GM10248 (cell line): ENCODE measurements at places on chromosomes 5 and 9.

DNA sequence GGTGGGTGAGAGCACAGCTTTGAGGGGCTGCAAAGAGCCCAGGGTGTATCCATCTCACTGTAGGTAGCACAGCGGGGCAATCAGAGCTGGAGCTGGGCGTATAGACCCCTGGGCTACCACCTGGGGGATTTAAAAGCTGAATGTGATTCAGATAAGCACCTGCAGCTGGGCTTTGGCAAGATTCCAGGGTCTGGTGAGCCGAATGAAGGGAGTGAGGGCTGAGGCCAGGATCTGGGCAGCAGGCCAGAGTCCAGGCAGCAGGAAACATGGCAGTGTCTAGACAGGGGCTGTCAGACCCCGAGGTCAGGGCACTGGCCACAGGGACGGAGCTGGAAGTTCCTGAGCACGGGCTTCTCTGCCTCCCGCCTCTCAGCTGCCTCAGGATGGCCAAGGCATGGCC is 8.7 kb downstream of the ASS1 start:
- DNase-seq = no peak

GRCh38 chr5:52441768-52442167 is 345.9 kb upstream of the ITGA1 start:
- no peak for DNase-seq

DNA sequence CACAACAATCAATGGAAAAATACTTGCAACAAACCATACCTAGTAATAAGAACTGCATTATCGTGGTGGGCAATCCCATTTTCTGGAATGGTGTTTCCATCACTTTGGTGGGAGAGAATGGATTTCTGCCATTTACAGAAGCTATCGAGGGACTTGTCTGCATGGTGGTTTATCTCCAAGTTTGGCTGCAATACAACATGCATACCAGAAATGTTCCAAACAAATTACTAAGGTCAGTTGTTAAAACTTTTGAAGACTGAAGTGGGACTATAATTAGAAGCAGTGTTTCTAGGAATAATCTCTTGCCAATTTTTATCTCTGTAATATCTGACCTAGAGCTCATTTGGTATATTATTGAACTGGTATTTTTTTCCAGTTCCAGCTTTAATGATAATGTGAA is 30.3 kb downstream of the ADAMTS6 start:
- no peak for DNase-seq

- no peak for DNase-seq
These were observed 12.2 kb downstream of the DNLZ start for GRCh38 chr9:136351252-136351800.

GRCh38 chr9:13860946-13861640 is 452.8 kb downstream of the NFIB start:
- DNase-seq = no peak

DNA sequence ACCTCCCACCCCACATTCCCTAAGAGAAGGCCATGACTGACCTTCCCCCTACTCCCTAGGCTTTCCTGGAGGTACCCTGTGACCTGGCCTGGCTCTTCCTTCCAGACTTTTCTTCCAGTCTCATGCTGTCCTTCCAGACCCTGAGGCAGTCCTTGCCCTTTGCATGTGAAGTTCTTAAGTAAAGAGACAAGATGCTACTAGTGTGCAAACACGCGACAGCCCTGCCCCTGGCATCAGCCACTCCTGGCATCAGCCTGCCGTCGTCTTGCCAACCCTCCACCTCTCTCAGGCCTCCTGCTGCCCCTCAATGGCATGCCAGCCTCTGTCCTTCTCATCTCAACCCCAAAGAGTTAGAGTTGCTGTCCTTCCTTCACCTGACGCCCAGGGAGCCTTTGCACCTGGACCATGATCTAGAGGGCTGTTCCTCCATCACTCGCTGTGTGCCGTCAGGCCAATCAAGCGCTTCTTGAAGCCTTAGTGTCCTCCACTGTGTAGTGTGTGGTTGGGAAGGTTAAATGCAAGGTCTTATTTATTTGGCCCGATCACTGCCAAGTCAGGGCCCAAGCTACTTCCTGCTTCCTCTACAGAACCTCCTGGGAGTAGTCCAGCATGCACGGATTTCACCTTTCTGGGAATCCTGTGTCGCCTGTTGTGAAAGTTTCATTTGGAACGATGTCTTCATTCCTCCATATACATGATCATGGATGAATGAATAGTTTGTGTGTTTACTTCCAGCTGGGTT is 61.9 kb downstream of the WWC1 start:
- DNase-seq = no peak

DNA sequence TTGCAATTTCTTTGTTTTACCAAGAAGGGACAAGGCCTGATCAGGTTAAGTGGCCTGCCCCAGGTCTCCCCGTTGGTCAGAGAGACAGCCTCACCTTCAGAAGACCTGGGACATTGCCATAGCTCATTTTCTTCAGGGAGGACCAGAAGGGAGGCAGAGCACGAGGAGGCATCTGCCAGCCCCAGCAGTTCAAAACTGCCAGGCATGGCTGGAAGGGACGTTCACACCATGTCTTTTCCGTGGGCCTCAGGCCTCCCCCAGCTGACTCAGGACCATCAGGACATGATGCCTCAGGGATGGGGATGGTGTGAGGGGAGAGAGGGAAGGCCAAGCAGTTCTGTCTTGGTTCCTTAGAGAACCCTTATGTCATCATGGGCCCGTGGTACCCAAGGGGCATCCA is 16.5 kb downstream of the IGIP start:
- DNase-seq = no peak

DNA sequence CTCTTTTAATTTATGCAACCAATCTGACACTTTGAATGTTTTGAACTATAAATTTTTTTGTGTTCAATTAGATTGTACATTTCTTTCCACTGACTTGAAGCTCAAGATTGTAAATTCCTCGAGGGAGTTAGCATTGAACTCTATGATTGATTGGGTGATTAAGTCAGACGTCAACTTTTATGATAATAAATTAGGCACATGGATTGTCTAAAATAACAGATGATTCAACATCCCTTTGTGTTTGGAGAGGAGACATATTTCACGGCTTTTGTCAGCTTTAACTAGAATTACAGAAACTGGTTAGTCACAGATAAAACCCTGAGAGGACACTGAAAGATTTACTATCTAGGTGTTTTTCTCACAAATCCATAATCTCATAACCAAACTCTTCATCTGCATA is 32.7 kb upstream of the TXNDC8 start:
- no peak for DNase-seq

DNA sequence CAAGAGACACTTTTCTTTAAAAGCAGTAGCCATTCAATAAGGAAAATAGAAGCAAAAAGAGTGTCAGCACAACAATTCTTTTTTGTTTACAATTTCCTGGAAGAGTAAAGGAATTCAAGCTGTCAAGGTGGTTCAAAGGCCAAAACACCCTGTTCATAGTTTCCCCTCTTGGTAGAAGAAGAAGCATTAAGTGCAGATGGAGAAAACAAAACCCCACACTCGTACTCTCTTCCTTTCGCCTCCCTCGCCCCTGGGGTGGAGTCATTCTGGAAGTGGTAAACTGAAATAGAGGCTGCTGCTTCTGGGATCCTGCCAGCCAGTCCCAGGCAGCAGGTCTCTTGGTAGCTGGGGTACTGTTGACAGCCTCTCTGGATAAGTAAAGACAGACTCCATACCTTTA is 105.0 kb downstream of the ANKRD55 start:
- no peak for DNase-seq

DNA sequence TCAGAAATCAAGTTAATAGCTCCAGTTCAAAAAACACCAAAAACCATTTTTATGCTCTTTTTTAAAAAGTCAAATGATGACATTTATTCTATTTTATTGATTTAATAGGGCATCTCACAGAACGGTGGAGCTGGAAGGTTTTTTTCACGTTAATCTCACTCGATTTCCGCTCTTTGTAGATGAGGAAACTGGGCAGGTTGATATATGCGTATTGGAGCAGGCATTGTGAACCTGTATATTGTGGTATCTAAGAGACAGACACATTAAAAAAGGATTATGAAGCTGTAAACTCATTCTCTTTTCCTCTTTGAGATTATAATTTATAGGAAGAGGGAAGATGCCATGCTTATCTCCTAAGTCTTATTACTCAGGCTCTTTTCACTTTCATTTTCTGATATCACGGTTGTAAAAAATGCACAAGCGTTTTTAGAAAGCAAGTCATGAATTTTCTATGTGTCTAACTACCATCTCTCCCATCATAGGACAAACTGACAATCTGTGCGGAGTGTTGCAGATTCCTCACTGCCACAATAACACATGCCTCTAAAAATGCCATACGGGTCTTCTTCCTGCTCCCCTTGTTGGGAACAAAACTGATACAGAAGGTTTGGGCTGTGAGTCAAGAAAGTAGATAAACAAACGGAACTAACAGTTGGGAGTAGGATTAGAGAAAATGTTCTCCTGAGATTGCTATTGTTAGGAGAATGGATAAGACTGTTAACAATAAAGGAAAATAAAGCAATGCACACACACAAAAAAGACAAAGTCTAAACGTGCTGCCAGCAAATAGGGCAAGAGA is 1997.7 kb downstream of the MAT2B start:
- DNase-seq = no peak

GRCh38 chr9:118305331-118305730 is 601.1 kb downstream of the TLR4 start:
- DNase-seq = no peak

- no peak for DNase-seq
These were observed 11.3 kb downstream of the MSX2 start for GRCh38 chr5:174735498-174736330.

- DNase-seq = no peak
These were observed at the start of gene CTNND2 for GRCh38 chr5:11904265-11904906. TSS of gene CTNND2 (minus strand) at chr5:11904446. CDS start at chr5:11903853, 593 bp downstream.

- peak; percentile 59 for DNase-seq
These were observed 618 bp downstream of the TNPO1 start for GRCh38 chr5:72817076-72817481.

- DNase-seq = no peak
These were observed 9.1 kb downstream of the GNE start for GRCh38 chr9:36249189-36249588.

DNA sequence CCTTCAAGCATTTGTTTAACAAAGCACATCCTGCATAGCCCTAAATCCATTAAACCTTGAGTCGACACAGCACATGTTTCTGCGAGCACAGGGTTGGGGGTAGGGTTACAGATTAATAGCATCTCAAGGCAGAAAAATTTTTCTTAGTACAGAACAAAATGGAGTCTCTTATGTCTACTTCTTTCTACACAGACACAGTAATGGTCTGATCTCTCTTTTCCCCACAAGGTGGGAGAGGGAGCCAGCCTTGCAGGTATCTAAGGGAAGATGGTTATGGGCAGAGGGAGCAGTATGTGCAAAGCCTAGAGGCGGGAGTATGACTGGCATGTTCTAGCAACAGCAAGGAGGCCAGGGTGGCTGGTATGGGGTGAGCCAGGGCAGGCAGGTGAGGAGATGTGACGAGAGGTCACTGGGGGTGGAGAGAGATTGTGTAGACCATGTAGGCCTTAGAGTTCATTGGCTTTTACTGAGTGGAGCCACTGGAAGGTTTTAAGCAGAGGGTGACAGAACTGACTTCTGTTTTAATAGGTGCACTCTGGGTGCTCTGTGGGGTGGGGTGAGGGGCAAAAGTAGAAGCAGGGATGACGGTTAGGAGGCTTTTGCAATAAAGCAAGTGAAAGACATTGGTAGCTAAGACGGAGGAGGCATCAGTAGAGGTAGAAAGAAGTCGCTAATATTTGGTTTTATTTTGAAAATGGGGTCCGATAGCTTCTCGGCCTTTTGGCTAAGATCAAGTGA is 5.1 kb upstream of the RPS14 start:
- no peak for DNase-seq

DNA sequence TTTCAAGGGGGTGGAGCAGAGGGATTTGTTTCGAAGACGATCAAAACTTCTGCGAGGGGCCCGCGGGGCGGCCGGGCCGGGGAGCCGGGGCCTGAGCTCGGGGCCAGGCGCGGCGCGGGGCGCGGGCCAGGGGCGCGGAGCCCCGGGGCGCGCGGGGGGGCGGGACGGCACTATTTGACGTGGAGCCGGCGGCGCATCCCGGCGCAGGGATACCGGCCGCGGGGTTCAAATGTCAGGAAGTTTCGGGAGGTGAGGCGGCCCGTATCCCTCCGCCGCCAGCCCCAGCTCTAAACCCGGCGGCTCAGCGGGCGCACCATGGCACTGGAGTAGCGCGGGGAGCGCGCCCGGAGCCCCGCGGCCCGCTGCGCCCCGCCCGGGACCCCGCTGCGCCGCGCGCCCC is at the start of gene LMX1B:
LMX1B (plus strand) TSS at position 278 of the 400 bp plus-strand sequence. CDS start 522 bp downstream, outside the sequence.
- DNase-seq = no peak

DNA sequence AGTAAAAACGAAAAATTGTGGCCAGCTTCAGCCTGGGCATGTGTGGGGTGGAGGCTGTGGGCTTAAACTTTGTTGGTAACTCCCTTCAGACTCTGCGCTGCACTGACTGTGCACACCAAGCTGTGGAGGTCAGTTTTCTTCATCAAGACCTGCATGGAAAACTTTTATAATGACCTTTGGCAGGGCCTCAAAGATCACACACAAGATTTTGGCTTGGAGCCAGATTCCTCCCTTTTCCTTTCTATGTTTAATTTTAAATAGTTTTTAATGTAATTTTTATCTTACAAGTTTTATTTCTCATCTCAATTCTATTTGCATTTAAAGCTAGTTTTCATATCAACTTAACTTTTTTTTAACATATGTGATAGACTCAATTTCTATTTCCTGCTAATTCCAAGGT is 1211.1 kb upstream of the CDH18 start:
- DNase-seq = no peak
